ENCODE measurements at places on chromosomes 5 and 9. TPM values are rescaled to one million over a fixed set of nuclear protein-coding genes. Genes with fewer than 3 reads are reported as not detected.

The PPIP5K2 gene
- total RNA-seq = 63.3 TPM

The FOXD4 gene
- 0.31 TPM for total RNA-seq

The ZNF300 gene
- total RNA-seq = 9.3 TPM

The SPATA31A1 gene
- total RNA-seq = not detected

The LCN9 gene
- total RNA-seq = not detected

The GM2A gene
- 14.7 TPM for total RNA-seq

The C7 gene
- total RNA-seq = 1,395 TPM

The AK8 gene
- 3.0 TPM for total RNA-seq

The KLF4 gene
- total RNA-seq = 98.6 TPM

The SCGB3A1 gene
- 18.7 TPM for total RNA-seq

The PTRH1 gene
- 27.7 TPM for total RNA-seq

The PKD2L2 gene
- total RNA-seq = not detected

The PANK3 gene
- total RNA-seq = 38.3 TPM

The KIF20A gene
- total RNA-seq = not detected

The FAM221B gene
- total RNA-seq = not detected

The PCDHB6 gene
- total RNA-seq = 1.7 TPM

The GFI1B gene
- total RNA-seq = not detected

The HTR4 gene
- not detected for total RNA-seq

The CCDC152 gene
- 3.7 TPM for total RNA-seq

The SLC4A9 gene
- total RNA-seq = 0.13 TPM

The GPR151 gene
- not detected for total RNA-seq

The SLC36A3 gene
- total RNA-seq = not detected

The OLFML2A gene
- 62.2 TPM for total RNA-seq

The CCDC192 gene
- total RNA-seq = 1.1 TPM

The TTC16 gene
- total RNA-seq = under 0.01 TPM

The BTNL3 gene
- not detected for total RNA-seq

The PCDHB9 gene
- total RNA-seq = 2.0 TPM

The PCDHA12 gene
- total RNA-seq = 1.3 TPM

The PCDHB11 gene
- 5.7 TPM for total RNA-seq

The HACD4 gene
- total RNA-seq = 3.2 TPM

The PLK2 gene
- total RNA-seq = 310 TPM

The C9orf50 gene
- 1.1 TPM for total RNA-seq

The HMCN2 gene
- total RNA-seq = 1.9 TPM

The C5orf58 gene
- not detected for total RNA-seq

The HAVCR1 gene
- total RNA-seq = not detected

The NTNG2 gene
- 0.12 TPM for total RNA-seq

The PCDHB14 gene
- 5.4 TPM for total RNA-seq

The TMEM161B gene
- 16.1 TPM for total RNA-seq

Measured in ovary (tissue), 10 donors.